Kidney tubule cell (primary cell): ENCODE measurements at places on chromosomes 3 and 15.

DNA sequence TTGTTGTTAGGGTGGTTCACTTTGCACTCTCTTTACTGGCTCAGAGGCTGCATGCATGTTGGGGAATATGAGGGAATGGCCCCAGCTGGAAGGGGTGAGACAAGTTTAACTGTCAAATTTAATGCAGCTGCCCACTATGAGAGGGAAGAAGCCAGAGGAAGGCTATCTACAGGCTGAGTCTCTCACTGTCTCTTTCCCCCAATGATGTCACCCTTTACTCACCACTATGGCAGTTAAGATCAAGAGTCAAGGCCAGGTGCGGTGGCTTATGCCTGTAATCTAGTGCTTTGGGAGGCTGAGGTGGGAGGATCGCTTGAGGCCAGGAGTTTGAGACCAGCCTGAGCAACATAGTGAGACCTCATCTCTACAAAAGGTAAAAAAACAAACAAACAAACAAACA is 12.2 kb upstream of the RBMS3 start:
- peak; percentile 40 for DNase-seq

DNA sequence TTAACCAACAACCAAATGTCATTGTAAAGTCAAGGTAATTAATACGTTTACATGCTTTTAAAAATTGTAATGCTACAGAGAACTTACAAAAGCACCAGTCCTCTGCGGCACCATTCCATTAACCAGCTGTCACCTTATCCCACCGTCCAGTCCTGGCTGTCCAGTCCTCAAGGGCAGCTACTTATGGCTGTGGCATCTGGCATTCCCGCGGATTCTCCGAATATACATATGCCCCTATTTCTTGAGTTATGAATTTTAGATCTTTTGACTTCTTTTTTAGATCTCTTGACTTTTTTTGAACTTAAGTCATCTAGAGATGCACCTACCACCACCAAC is 382 bp upstream of the POMGNT2 start:
- no peak for DNase-seq

DNA sequence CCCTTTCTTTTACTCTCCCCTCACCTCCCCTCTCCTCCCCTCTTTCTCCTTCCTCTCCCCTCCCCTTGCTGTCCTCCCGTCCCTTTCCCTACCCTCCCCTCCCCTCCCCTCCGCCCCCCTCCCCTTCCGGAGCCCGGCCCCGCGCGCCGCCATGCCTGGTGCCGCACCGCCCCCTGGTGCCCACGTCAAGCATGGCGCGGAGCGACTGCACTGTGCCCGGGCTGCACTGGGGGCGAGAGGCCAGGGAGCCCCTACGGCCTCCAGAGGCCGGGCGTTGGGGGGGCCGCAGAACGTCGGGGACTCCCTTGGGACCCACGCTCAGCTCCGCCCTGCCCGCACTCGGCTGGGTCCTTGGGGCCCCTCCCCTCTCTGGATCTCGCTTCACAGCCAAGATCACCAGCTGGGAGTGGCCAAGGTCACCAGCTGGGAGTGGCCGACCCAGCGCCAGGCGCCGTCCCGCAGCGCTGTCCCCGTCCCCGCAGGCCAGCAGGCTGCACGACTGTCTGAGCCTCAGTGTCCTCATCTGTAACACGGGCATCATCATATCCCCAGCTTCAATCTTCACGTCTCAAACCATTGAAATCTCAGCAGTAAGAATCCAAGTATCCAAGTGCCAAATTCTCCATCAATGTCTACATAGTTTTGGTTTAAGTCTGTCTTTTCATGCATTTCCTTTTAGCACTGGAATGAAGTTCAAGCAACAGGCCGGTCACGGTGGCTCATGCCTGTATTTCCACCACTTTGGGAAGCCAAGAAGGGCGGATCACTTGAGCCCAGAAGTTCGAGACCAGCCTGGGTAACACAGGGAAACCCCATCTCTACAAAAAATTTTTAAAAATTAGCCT is 42.5 kb downstream of the TPRA1 start:
- DNase-seq = peak; percentile 55

GRCh38 chr15:81939604-81940440 is 106.0 kb downstream of the MEX3B start:
- DNase-seq = peak; percentile 47

GRCh38 chr3:17013571-17013970 is 128.8 kb downstream of the PLCL2 start:
- DNase-seq = no peak

DNA sequence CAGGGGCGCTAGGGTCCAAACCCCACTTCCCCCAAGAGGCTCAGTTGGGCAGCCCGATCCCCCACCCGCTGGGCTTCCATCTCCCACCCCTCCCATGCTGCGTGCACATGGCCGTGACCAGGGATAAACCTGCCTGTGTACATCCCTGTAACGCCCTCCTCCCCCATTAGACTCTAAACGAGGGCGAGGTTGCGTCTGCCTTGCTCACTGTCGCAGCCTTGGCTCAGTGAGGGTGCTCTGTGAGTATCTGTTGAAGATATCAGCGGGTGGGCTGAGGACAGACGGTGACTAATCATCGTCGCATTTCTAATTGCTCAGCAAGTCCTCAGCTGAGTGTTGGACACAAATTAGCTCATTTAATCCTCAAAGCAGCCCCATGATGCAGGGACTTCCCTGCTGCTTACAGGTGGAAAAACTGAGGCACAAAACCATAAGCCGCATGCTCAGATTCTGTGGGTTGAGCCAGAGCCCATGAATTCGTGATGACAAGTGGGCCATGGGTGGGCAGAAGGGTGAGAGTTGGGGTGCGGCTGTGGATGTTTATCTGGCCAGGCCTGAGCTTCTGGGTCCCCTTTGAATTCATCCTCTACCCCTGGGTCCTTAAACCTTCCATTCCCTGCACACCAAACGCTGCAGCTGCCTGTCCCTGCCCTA is 26.0 kb downstream of the FBLN2 start:
- DNase-seq = no peak

GRCh38 chr15:68414206-68414555 is 17.8 kb downstream of the ITGA11 start:
- DNase-seq = no peak

DNA sequence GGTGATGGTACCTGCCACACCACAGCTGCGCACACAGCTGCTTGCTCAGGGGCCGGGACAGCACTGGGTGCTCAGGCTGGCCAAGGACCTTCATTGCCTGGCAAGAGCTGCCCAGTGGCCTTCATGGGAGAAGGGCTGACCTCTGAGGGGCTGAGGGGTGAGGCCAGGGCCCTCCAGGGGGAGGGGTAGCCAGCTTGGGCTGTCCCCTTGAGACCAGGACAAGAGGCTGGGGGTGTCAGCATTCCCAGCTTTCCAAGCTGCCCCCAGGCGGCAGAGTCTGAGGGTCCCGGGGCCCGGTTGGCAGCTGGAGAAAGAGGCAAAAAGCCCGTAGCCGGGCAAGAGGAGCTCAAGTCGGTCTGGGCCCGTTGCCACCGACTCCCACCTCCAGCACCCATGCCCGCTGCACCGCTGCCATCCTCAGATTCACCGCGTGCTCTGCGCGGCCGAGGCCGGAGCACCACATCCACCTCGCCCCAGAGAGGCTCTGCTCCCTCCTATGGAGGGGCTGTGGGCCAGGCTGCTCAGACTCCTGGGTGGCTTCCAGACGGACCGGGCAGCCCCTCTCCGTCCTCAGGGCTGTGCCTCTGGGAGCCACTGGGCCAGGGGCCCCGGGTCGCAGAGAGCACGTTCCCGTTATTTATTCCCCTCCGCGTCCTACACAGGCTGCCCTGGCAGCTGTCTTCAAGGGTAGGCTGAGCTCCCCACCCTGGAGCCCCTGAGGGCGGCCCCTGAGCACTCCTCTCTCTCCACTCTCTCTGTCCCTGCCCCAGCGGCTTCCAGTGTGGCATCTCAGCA is 51.5 kb downstream of the PLXNA1 start:
- no peak for DNase-seq

- DNase-seq = peak; percentile 31
Measured at GRCh38 chr3:18425641-18426257, 610 bp upstream of the SATB1 start.

DNA sequence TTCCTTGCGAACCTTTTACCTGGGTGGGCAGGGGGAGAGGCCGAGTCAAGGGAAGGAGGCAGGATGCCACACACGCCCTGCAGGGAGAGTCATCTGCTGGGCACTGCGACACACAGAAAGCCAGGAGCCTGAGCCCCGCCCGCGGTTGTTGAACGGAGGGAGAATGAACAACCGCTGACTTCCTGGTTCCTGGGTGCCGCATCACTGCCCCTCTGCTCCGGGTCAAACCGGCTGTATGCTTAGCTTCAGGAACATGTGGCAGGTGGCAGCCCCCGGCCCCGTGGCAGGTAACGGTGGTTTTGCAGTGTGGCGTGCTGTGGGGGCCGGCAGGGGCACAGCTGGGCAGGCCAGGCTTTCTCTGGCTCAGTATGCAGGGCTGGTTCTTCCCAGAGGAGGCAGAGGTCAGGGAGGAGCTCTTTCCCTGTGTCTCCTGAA is 33.4 kb downstream of the APBA2 start:
- peak; percentile 76 for DNase-seq

GRCh38 chr15:58361273-58361759 is 70.5 kb upstream of the LIPC start:
- no peak for DNase-seq

GRCh38 chr3:182795389-182795782 is 2.1 kb downstream of the ATP11B start:
- DNase-seq = peak; percentile 55

DNA sequence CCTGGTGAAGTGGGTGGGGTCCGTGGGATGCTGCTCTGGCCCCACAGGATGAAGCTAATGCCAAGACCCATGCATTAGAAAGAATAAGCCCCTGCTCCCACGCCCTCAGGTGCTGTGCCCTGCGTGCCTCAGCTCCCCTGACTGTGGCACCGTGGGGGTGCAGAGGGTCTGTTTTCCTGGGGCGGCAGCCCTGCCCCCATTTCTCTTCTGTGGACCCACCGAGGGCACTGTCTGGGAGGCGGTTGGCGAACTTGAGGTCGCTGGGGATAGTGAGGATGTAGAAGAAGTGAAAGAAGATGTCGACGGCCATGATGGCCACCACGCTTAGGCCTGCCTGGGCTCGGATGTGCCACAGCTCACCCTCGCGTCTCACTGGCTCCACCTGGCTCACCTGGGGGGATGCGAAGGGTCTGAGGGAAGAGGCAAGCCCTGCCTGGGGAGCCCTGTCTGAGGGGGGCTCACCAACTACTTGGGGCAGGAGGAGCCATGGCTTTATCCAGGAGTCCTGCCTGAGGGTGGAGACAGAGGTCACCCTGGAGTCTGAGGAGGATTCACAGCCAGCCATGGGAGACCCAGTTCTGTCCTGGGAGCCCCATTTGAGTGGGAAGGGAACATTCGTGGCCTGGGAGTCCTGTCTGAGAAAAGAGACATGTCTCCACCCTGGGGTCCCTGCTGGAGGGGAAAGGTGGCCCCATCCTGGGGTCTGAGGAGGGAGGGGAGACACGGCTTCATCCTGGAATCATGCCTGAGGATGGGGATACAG is 5.1 kb downstream of the HHATL start:
- no peak for DNase-seq
